NCI-H1436 (cell line): ENCODE measurements at places on chromosomes 6 and 20.

DNA sequence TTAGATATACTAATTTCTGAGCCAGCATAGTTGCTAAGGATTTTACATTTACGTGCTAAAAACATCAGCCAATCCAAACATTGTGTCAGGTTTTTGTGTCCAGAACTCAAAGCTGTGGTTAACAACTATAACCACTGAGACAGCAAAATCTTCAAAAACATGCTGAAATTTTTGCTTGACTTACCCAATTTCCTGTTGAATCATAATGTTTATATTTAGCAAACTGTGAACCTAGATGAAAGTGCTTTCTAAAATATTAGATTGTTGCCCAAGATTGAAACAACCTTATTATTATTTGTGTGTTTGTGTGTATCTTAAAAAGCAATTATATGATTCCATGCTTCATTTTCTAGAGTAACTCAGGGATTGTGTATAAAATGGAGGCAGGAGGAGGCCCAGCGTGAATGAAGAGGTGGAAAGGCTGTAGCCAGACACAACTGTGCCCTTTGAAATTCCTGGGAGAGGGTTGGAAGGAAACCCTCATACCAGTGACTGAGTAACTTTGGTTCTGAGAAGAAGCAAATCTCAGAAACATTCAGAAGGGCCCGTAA, 48.0 kb downstream of the ARMC2 start:
- DNase-seq = no peak

DNA sequence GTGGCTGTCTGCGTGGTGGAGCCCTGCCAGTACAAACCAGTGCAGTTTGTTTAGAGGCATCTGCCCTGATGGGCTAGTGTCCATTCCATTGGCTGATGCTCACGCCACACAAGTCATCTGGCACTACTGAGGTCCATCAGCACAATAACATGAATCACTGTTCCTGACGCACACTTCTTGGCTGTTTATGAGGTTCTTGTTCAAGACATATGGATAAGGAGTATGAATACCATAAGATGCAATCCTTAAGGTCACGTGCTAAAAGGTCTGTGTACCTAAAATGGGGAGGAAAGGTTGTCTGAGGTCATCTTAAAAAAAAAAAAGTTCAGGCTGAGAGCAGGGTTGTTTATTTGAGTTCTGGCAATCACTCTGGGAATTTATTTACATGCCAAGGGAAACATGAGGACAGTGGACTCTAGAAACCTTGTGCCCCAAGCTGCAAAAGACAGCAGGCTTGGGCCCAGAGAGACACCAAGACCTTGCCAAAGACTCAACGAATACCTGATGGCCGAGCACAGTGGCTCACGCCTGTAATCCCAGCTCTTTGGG, 54.1 kb upstream of the SHLD1 start:
- no peak for DNase-seq

- no peak for DNase-seq
Observed at GRCh38 chr6:90333928-90334327, 37.3 kb upstream of the BACH2 start.

- no peak for DNase-seq
Observed at GRCh38 chr6:160118620-160119229, 2.9 kb upstream of the SLC22A1 start.

GRCh38 chr6:144292372-144292771, 7.2 kb downstream of the UTRN start:
- DNase-seq = no peak

DNA sequence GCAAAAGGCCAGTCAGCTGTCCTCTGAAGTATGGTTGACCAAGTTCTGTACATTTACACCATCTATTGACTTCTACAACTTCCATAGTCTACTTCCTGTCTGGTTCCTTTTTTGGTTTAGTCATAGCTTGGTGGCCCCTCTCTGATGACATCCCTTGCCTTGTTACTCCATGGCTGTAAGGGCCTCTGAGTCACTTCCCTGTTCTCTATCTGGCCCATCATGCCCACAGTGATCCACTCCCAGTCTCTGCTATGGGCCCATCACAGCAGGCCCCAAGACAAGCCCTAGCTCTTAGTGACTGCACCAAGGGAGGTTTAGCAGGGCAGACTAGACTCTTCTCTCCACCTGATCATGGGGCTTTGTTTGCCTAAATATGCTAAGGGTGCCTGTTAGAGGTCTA, 441.6 kb downstream of the HACE1 start:
- no peak for DNase-seq

- no peak for DNase-seq
Observed at GRCh38 chr6:10098756-10099528, 315.9 kb downstream of the TFAP2A start.
